ENCODE measurements at places on chromosomes 3 and 15.

GRCh38 chr15:51180011-51180410, 85.3 kb upstream of the TNFAIP8L3 start:
- DNase-seq = no peak

GRCh38 chr15:40161693-40162391, 973 bp downstream of the BUB1B start:
- no peak for DNase-seq

DNA sequence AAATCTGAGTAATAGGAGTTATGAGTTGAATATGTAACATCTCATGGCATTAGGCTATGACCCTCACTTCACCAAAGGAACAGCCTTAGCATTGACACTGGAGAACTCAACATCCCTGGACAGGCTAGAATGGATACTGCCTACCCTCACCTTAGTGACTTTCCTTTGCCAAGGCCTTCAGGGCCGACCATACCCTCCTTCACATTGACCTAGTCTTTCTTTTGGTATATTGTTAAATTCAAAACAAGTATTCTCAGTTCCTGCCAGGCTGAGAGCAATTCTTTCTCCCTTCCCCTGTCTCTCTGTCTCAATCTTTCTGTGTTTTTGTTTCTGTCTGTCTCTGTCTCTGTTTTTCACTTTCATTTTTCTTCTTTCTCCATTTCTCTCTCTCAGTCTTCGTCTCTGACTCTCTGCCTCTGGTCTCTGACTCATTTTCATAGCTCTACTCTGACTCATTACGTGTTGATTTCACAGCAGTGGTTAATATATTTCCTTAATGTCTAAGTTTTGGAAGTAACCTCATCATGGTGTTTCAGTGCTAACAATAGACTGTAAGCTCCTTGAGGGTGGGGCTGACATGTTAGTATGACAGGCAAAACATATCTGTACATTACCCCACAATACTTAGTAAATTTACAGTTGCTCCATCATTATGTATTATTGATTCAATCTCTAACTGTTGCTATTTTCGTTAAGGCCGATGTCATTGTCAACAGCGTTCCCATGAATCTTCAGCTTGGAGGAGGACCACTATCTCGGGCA, 32.5 kb downstream of the PARP15 start:
- no peak for DNase-seq

- no peak for DNase-seq
Measured at GRCh38 chr15:37581866-37582532, 352.4 kb upstream of the TMCO5A start.

GRCh38 chr3:48466386-48467109, 20.0 kb downstream of the ATRIP start:
- no peak for DNase-seq

DNA sequence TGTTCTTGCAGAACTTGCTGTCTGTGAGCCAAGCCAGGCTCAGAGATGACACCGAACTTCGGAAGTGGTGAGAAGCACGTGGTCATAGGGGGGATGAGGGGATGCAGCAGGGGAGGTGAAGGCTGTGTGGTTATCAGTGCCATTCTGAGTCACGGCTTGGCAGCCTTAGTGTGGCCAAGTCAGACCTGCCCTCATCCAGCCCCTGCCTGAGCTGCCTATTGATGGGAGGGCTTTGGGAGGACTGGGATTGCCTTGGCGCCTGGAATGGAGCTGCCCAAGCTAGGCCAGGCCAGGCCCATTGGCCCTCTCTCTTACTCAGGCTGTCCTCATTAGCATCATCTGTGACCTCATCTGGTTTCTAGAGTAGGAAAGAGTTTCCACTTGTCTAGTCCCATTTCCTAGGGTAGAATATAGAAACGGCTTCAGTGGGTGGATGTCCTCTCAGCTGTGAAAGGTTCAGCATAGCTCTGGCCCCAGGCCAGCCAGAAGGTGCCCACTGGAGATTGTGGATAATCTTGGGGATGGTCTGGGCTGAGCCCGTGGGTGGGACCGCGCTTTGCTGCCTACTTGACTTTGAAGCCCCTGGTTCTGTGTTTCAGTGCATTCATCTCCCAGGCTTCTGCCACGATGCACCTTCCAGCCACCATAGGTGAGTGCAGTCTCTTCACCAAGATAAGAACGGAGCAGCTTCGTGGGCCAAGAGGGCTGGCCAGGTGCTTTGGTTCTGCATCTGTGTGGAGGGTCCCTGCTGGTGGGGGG, 7.2 kb downstream of the FAH start:
- no peak for DNase-seq

- no peak for DNase-seq
Measured at GRCh38 chr3:101203411-101203810, 117.0 kb downstream of the IMPG2 start.

- no peak for DNase-seq
Measured at GRCh38 chr3:195208631-195209030, 62.3 kb downstream of the XXYLT1 start.
